ENCODE measurements at places on chromosomes 13 and 19. TPM values are rescaled to one million over a fixed set of nuclear protein-coding genes. Genes with fewer than 3 reads are reported as not detected.

Gene PLA2G4C
- total RNA-seq = 31.0 TPM

Gene GAPDHS
- total RNA-seq = not detected

Gene TNNT1
- total RNA-seq = not detected

Gene STX10
- 52.9 TPM for total RNA-seq

Gene ZGLP1
- total RNA-seq = 2.1 TPM

Gene RFXAP
- total RNA-seq = 13.8 TPM

Gene C2CD4C
- total RNA-seq = 0.12 TPM
